Posterior vena cava (tissue), 2 donors: ENCODE measurements at places on chromosomes 3 and 15. TPM values are rescaled to one million over a fixed set of nuclear protein-coding genes. Genes with fewer than 3 reads are reported as not detected.

AQP9 gene
- 4.0 TPM for total RNA-seq

TEX55 gene
- not detected for total RNA-seq

COL7A1 gene
- total RNA-seq = 5.3 TPM

ALDH1A3 gene
- total RNA-seq = 26.6 TPM

ARID3B gene
- 4.2 TPM for total RNA-seq

SLC22A13 gene
- 0.32 TPM for total RNA-seq

ALDH1L1 gene
- 5.6 TPM for total RNA-seq
